ENCODE measurements at places on chromosomes 4 and X.

- H3K4me3 ChIP-seq, result no peak overlapping the region
- H3K27me3 ChIP-seq, result no peaks in the 10 kb centered on the region
- no peaks in the 10 kb centered on the region for H3K4me1 ChIP-seq
- H3K36me3 ChIP-seq, result no peaks in the 10 kb centered on the region
These were observed 23.7 kb upstream of the GLRA2 start for GRCh38 chrX:14505648-14506047.

DNA sequence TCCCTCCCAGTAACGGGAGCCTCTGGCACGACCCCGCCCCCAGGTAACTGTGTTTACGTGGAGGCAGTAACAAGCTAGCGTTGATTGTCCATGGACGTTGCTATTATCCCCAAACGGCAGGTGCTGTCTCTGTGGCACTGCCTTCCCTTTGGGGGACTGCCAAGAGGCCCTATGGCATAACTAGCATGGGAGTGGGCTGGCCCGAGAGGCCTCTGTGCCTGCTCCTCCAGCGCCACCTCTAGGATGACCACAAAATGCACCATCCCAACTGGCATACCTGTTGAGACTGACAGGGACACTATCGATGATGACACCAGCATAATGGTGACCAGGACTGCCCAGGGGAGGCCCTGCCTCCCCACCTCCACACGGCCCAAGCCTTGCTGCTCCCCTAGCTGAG lies 1.5 kb downstream of the SRPK3 start:
- DNase-seq, result no peak
- no peak overlapping the region for H3K4me3 ChIP-seq
- no peak overlapping the region for H3K27ac ChIP-seq
- no peaks in the 10 kb centered on the region for H3K4me1 ChIP-seq
- no peaks in the 10 kb centered on the region for H3K27me3 ChIP-seq

DNA sequence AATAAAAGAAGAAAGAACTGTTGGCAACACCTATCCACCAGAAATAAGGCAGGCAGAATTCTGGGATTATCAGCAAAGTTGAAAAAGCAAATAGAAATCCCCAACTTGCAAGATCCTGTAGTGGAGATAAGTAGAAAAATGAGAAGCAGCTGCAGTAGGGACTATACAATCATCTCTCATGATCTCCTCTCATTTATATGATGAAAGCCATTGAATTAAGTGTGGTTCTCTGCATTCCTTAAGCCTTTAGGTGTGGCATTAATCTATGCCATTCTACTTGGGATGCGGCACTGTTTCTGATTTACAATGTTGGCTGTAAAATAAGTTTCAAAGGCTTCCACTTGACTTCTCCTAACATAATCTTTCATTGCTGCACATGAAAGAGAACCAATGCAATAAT lies 869.8 kb downstream of the TRAM1L1 start:
- no peaks in the 10 kb centered on the region for H3K27me3 ChIP-seq
- H3K36me3 ChIP-seq, result no peaks in the 10 kb centered on the region
- no peak for DNase-seq

DNA sequence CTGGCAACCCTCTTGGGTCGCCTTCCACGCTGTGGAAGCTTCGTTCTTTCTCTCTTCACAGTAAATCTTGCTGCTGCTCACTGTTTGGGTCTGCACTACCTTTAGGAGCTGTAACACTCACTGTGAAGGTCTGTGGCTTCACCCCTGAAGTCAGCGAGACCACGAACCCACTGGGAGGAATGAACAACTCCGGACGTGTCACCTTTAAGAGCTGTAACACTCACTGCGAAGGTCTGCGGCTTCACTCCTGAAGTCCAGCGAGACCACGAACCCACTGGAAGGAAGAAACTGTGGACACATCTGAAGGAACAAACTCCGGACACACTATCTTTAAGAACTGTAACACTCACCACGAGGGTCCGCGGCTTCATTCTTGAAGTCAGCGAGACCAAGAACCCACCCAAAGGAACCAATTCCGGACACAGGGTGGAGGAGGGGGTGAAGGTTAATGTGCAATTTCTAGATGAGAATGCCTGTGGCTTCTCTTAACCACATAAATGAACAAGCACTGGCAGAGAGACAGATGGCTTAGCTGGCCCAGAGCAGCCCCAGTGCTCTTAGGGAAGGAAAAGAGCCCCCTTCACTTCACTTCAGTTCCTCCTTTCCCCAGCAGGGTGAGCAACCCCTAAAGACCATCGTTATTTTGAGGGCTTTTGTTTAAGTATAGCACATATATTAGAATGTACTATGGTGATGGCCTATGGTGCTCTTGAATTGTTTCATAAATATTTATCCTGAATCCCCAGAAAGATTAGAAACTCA lies 73.0 kb downstream of the LUZP4 start:
- no peaks in the 10 kb centered on the region for H3K27me3 ChIP-seq
- H3K36me3 ChIP-seq, result no peaks in the 10 kb centered on the region
- H3K27ac ChIP-seq, result no peak overlapping the region
- H3K4me1 ChIP-seq, result peaks cover 50% of the 10 kb centered on the region
- no peak overlapping the region for H3K4me3 ChIP-seq

DNA sequence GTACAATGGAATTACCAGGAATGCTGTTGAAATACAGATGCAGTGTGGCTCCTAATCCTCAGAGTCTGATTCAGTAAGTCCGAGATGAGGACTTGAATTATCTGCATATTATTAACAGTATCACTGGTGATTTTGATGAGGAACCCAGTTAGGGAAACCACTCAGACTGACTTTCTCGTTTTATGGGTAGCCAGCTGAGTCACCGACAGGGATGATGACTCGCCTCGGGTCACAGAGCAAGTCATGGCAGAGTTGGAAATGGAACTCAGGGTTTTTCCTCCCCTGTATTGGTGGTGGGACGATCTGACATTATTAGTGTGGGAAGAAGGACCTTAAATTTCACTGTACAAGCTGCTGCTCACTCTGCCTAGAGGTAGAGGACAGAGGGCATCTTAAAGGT lies 51.3 kb downstream of the RTL9 start:
- DNase-seq, result no peak
- H3K27me3 ChIP-seq, result peaks cover 4% of the 10 kb centered on the region
- no peaks in the 10 kb centered on the region for H3K36me3 ChIP-seq
- no peak overlapping the region for H3K4me3 ChIP-seq
- H3K4me1 ChIP-seq, result peaks cover 30% of the 10 kb centered on the region

DNA sequence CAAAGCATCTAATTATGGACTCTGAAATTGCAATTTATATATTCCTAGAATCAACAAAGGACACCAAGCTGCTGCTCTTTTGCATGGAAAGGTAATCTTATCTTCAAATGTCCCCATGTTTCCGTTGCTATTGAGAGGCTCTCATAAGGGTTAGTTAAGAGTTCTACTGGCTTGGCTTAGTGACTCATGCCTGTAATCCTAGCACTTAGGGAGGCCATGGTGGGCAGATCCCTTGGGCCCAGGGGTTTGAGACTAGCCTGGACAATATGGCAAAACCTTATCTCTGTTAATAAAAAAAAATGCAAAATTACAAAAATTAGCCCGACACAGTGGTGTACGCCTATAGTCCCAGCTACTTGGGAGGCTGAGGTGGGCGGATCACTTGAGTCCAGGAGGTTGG lies 93.4 kb upstream of the RAPGEF2 start:
- H3K36me3 ChIP-seq, result no peaks in the 10 kb centered on the region
- peaks cover 8% of the 10 kb centered on the region for H3K4me1 ChIP-seq
- no peaks in the 10 kb centered on the region for H3K27me3 ChIP-seq
- no peak for DNase-seq
- H3K4me3 ChIP-seq, result no peak overlapping the region
- no peak overlapping the region for H3K27ac ChIP-seq

GRCh38 chrX:153469811-153470410 lies 465 bp downstream of the HAUS7 start:
- peak overlapping the region; percentile 84 for H3K4me3 ChIP-seq
- no peaks in the 10 kb centered on the region for H3K4me1 ChIP-seq
- no peaks in the 10 kb centered on the region for H3K27me3 ChIP-seq

DNA sequence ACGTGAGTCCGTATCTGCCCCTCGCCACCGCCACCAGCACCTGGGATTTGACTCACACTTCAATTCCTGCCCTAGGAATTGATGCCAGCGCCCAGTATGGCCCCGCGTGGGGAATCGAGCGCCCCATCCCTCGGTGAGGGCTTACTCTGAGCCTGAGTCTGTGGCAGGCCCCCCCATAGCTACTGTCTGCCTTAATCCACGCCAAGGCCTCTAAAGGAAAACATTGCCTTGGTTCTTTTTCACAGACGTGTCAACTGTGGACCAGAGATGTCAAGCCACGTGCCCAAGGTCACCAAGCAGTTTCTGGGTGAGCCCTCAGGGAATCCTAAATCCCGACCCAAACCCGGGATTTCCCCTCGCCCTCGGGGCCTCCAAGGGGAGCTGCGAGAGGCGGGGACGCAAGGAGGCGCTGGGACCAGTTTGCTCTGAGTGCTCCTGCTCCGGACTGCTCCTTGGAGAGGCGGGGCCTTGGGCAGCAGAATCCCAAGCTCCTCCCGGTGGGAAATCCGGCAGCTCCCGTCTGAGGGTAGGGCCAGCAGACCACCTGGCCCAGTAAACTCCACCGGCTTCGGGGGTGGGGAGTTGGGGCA lies 12.9 kb downstream of the MSX1 start:
- H3K27me3 ChIP-seq, result peaks cover 7% of the 10 kb centered on the region
- no peak for DNase-seq
- no peaks in the 10 kb centered on the region for H3K36me3 ChIP-seq
- no peak overlapping the region for H3K4me3 ChIP-seq

DNA sequence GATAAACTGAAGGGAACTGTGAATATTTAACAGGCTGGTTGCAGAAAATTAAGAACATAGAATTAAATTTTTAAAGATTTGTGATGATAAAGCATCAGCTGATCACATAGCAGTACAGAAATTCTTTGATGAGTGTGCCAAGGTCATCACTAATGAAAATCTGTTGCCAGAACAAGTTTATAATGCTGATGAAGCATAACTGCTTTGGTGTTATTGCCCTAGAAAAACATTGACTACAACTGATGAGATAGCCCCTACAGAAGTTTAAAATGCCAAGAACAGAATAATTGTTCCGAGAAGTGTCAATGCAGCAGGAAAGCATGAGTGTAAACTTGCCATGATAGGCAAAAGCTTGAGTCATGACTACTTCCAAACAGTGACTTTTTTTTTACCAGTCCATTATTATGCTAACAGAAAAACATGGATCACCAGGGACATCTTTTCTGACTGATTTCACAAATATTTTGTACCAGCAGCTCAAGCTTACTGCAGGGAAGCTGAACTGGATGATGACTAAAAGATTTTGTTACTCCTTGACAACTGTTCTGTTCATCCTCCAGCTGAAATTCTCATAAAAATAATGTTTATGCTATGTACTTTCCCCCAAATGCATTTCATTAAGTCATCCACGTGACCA lies 1136.6 kb downstream of the FAT4 start:
- H3K27ac ChIP-seq, result no peak overlapping the region
- no peaks in the 10 kb centered on the region for H3K27me3 ChIP-seq
- H3K4me3 ChIP-seq, result no peak overlapping the region
- no peaks in the 10 kb centered on the region for H3K36me3 ChIP-seq
- no peak for DNase-seq

- H3K4me3 ChIP-seq, result no peak overlapping the region
- no peaks in the 10 kb centered on the region for H3K27me3 ChIP-seq
- no peaks in the 10 kb centered on the region for H3K36me3 ChIP-seq
- H3K27ac ChIP-seq, result no peak overlapping the region
These were observed 535.9 kb downstream of the IQCM start for GRCh38 chr4:149279776-149280175.

GRCh38 chr4:115491686-115492085 lies 378.3 kb upstream of the NDST4 start:
- H3K4me1 ChIP-seq, result no peaks in the 10 kb centered on the region
- DNase-seq, result no peak
- no peak overlapping the region for H3K4me3 ChIP-seq
- H3K27ac ChIP-seq, result no peak overlapping the region
- H3K36me3 ChIP-seq, result no peaks in the 10 kb centered on the region
- no peaks in the 10 kb centered on the region for H3K27me3 ChIP-seq

- no peak overlapping the region for H3K27ac ChIP-seq
- H3K27me3 ChIP-seq, result peaks cover 3% of the 10 kb centered on the region
- no peak for DNase-seq
These were observed 195.8 kb downstream of the MAD2L1 start for GRCh38 chr4:119870856-119871255.

DNA sequence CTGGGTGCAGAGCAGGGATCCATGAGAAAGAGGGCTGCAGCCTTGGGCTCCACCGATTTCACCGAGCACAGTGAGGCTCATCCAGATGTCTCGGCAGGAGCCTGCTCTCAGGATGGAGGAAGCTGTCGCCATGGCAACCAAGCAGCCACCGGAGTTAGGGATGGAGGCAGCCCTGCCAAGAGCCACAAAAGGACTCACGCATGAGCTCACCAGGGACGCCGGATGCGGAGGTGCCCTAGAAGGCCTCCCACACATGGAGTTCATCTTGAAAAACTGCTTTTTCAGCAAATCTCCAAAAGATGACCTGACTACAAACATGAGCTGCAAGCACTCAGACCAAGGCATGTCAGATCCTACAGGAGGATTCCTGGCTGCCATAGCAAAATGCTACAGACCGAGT lies 90.7 kb downstream of the WFS1 start:
- no peak for DNase-seq
- peaks cover 15% of the 10 kb centered on the region for H3K27me3 ChIP-seq
- no peaks in the 10 kb centered on the region for H3K4me1 ChIP-seq
- H3K27ac ChIP-seq, result no peak overlapping the region
- no peaks in the 10 kb centered on the region for H3K36me3 ChIP-seq
- no peak overlapping the region for H3K4me3 ChIP-seq

DNA sequence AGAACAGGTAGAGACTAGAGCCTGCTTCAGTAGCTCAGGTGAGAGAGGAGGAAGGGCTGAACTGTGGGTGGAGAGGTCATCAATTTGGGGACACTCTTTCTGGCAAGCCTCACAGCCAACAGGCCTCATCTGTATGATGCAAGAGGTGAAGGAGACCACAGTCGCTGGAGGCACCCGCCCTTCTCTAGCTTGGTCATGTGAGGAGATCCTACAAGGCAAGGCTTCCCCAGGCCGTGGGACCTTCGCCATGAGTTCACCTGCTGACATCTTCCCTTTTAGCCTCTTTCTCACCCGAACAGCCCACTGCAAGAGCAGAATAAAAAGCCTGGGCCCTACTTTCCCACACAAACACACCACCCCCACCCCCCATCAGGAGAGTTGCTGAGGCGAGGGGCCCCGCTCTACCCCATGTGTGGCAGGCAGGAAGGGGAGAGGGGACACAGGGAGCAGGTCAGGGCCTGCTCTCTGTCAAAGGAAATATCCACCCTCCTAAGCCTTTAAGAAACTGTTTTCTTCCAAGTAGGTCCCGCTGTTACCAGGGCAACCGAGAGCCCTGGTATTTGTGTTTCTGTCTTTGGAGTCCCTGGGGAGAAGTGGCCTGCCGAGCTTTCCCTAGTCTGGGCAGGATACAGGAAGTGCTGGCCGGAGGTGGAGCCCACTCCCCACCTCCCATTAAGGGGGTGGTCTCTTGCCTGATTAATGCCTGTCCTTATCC lies 8.1 kb downstream of the RTL5 start:
- H3K36me3 ChIP-seq, result no peaks in the 10 kb centered on the region
- no peaks in the 10 kb centered on the region for H3K27me3 ChIP-seq
- H3K4me1 ChIP-seq, result peaks cover 18% of the 10 kb centered on the region
- no peak for DNase-seq
